ENCODE measurements at places on chromosomes 5 and 9.

- no peak for DNase-seq
Measured at GRCh38 chr5:157859227-157859575, 256 bp upstream of the CLINT1 start.

GRCh38 chr5:5522336-5522735 is 99.9 kb downstream of the ICE1 start:
- no peak for DNase-seq

GRCh38 chr9:83056174-83056573 is 6.8 kb downstream of the RASEF start:
- DNase-seq, result no peak

- DNase-seq, result no peak
Measured at GRCh38 chr9:24413651-24414050, 132.0 kb downstream of the IZUMO3 start.

DNA sequence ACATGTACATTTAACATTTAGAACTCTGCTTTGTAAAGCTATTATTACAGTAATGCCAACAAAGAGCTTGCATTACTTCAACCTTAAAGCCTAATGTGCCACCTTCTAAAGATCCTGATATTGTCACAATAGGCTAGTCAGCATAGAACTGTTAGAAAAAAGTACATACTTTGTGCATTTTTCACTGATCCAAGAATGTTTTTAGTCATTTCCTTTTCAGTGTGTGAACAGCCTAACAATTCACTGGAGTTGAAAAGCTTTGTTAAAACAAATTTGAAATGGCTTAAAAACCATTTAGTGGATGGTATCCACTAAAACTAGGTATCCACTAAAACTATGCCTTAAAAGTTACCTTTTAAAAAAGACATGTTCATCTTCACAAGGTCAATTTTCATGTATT is 4.5 kb downstream of the RPS6 start:
- no peak for DNase-seq

GRCh38 chr5:75461679-75462078 is 49.8 kb downstream of the CERT1 start:
- no peak for DNase-seq

- no peak for DNase-seq
Measured at GRCh38 chr5:14917719-14918118, 46.1 kb upstream of the ANKH start.

GRCh38 chr9:129394061-129394885 is 216.2 kb upstream of the IER5L start:
- DNase-seq, result no peak

DNA sequence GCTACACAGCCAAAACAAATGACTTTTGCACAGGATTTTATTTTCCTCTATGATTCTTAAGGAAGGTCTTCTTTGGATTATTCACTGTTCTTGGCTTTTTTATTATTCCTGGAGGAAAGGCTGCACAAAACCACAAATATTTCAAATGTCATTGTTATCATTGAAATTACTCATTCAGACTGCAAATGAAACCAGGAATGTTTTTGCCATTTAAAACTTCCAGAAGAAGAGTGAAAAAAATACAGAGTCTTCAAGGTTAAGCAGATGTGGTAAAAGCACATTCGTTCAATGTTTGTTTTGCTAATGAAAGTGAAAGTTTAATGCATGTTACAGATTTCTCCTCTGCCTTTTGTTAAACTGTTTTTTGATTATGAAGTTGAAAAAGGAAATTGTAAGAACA is 238.2 kb downstream of the TLE4 start:
- DNase-seq, result no peak

DNA sequence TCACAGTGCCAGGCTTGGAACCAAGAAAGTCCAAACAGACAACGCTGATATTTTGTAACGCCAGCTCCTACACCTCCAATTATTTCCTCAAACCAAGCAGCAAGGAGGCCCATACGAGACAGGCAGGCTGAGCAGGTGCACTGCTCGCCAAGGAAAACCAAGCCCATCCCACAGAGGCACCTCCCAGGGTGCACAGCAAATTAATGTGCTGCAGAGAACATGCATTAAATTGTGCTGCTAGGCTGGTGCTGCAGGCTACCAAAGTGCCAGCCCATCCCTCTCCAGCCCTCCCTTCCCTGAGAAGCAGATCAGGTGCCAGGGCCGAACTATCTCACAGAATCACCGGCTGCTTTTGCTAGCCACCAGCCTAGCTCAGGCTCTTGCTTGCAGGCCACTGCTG is 137.8 kb downstream of the PAX5 start:
- no peak for DNase-seq

DNA sequence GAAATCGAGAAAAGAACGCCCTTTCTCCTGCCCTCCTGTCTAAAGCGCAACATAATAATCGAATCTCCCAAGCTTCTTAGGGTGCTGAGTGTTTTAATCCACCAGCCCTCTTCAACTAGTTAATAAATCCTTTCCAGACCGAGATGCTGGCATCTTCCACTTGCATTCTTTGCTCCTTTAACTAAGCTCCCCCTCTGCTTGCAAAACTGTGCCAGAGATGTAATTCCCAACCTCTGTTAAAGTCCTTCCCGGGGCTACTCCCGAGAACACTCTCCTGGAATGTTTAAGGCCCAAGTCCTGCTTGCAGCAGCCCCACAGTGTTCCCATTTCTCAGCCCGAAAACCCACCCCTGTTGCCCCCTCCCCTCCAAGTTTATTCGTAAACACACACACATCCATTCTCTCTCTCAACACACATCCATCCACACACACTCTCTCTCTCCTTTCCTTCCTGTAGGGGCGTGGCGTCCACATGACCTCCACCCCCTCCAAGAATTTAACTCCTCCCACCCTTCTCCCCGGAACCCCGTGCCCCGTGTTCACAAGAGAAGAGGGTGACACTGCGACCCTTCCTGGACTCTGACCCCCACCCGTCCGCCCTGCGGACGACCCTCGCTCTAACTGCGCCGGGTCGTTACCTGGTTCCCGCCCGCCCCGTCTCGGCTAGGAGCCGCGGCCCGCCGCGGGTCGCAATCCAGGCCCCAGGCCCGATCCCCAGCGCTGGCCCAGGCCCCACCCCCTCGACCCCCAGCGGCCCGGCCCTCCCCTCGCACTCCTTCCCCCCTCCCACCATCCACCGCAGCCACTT is 7.0 kb upstream of the MGAT1 start:
- DNase-seq, result peak; percentile 75

DNA sequence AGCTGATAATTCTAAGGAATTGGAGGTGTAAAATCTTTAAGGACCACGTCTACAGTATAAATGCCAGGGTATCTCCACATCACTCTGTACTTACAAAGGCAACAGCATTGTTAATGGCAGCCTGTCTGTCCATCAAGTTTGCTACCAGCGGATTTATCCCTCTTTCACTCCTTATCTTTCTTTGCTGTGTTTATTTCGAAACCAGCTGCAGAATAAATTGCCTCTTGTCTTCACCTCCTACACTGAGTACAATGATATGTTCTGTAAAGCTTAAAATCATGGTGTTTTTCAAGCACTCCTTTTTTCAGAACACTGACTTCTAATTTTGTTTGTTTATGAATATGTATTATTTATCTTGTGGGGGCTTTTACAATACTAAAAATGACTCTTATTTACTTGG is 1088.1 kb downstream of the NR2F1-AS1 start:
- DNase-seq, result no peak

GRCh38 chr9:107841076-107841475 is 351.5 kb upstream of the KLF4 start:
- DNase-seq, result no peak

- DNase-seq, result no peak
Measured at GRCh38 chr9:101462558-101462957, 27.0 kb upstream of the ALDOB start.

- no peak for DNase-seq
Measured at GRCh38 chr5:91998774-91999173, 615.7 kb upstream of the ARRDC3 start.

GRCh38 chr9:128909859-128910258 is 10.9 kb upstream of the PHYHD1 start:
- no peak for DNase-seq

DNA sequence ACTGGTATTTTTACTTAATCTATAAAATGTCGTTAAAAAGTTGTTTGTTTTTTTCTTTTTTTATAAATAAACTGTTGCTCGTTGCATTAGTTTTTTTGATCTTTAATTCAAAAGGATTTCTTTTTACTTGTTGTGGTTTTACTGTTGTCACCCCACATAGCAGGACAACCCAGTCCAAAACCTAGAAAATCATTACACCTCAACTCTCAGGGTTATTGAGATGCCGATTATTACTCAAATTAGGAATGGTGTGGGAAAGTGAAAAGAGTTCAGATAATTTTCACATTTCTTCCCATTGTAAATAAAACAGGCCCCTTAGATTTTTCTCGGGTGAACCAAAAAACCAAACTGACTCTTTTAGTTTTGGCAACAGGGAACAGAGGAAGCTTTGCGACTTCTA is 17.4 kb upstream of the CTSL start:
- DNase-seq, result no peak

GRCh38 chr5:98774192-98775033 is 950 bp downstream of the RGMB start:
- peak; percentile 42 for DNase-seq

DNA sequence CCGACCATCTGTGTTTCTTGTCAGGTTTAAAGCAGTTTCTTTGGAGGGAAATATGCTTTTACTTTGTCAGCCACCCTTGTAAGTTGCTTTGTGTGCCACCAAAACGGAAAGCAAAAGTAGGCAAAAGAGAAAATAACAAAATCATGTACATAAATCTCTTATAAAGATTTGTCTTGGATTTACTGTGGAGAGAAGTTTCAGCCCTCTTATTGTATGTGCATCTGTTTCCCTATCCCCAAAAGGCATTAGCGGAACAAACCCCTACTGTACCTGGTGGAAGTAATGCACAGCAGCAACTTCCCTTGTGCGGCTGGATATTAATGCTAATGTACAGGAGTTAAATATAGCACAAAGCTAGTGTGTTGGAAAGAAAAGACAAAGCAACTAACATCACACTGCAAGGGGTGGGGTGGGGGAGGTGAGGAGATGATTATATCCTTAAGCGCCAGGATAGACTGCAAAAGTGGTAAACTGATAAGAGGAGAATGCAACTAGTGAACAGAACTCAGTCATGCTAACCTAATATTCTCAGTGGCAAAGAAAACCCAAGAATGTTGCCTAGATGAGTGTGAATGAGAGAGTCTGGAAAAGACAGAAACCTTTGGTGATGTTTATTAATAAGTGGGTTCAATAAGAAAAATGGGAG is 396.5 kb upstream of the MEF2C start:
- DNase-seq, result no peak

DNA sequence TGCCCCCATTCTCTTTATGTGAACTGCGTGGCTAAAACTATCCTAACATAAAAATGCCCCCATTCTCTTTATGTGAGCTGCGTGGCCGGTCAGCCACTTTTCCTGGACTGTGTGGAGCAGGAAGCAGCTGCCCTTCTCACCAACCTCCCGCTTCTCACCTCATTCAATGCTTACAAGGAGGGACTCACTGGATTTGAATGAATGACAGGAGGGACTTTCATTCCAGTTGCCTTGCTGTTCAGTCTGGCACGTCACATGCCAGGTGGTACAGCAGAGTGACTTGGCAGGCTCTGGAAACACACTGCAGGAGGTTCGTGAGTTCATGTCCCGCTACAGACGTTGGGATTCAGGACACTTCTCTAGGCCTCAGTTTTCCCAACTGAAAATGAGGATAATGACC is 60.2 kb upstream of the NFIL3 start:
- DNase-seq, result no peak

DNA sequence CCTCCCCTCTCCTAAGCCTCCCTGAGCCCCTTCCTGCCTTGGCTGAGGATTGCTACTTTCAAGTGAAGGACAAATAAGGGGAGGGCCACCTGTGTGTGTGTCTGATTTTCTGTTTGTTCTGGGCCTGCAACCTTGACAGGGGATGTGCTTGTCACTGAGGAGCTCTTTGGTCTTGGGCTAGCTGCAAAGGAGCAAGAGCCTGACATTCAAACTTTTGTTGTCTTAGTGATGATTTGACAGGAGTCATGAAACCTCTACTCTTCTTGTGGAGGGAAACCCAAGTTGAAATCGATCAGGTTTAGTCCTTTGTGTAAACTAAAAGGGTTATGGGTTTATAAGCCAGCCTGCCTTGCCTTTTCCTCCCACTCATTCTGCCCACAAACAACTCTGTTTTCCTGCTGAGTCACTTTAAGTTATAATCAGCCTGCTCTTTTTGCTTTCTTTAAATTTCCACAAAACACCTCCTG is 16.9 kb downstream of the CLTA start:
- DNase-seq, result no peak

- DNase-seq, result no peak
Measured at GRCh38 chr5:137461391-137462264, 37.5 kb downstream of the SPOCK1 start.

DNA sequence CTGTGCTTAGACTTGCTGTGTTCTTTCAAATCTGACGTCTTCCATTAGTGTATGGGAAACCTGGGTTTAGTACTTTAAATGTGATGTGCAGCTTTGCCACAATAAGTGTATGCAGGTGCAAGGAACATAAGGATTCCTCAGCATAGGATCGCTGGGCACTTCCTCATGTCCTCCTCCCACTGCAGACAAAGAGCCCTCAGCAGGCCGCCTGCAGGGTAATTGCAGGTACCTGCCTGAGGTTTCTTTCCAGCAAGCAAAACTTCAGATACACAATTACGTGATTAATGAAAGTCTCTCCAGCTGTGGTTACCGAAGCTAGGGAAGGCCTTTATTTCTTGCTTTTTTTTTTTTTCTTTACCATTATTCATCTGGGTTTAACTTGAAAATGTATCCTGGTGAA is 233.1 kb downstream of the RFK start:
- DNase-seq, result no peak

DNA sequence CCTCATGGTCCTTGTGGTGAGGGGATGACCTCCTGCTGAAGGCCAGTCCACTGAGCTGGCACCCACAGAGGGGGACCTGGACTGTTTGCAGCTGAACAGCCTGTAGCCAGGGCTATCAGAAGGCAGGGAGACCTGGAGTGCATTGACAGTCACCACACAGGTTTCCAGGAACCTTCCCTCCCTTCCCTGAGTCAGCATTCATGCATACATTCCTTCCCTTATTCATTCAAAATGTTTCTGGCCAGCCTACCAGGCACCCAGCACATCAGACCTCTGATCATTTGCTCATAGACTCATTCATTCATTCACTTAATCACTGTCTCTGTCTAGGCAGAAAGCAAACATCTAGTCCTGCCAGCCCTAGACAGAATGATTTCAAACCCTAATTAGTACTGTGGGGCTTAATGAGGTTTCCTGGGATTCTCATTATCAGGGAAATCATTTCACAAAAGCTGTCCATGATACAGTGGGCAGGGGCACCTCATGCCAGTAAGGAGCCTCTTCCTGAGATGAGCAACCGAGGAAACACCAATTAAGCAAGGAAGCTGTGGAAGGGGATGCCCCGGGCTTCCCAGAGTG is 110.1 kb upstream of the PPP1R26 start:
- DNase-seq, result no peak

DNA sequence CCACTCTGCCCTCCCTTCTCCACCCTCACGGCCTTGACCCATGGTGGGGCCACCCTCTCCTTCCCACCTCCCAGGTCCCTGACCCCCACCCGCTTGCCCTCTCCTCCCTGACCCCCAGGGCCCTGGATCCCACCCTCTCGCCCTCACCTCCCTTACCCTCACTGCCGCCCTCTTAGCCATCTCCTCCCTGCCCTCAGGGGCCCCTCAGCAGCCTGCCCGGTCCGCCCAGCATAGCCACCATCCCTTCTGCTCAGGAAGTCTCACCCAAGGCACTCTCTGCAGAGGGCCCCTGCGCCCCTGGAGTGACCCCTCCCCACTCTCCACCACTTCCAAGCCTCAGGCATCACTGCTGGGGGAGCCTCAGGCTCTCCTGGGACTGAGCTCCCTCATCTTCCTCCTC is 66.3 kb downstream of the MRPL36 start:
- DNase-seq, result no peak

Data from activated CD4-positive, alpha-beta T cell treated with anti-CD3 and anti-CD28 coated beads, Interleukin-2, amount 50 U/mL, for 4 hours (primary cell).